ENCODE measurements at places on chromosomes 11 and 22.

DNA sequence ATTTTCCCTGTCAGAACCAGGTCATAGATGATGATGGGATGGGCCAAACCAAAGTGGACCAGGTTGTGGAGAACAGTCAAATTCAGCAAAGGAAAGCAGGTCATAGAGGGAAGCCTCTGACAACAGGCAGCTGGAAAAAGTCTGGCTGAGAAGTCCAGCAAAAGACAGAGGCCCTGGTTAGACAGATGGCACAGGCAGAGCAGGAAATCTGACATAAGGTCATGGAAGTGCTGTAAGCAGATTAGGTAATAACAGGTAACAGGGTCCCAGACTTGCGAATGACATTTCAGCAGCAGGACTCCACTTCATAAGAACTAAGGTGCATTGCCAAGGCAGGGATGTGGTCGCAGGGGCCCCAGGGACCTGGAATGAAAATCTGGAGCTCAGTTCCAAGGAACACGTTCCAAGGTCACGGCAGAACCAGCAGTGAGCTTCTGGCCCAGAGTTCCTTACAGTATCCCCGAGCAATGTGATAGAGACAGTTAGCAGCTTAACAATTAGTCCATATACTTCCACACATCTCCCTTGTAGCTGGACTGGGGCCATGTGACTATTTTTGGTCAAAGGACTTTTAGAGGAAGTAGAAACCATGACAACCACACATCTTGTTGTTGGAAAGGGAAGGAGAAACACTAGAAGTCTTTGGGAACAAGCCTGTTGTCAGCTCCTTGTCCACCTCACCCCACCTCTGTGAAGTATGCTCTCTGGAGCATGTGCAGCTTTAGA, 75.4 kb downstream of the ME3 start:
- DNase-seq: no peak

DNA sequence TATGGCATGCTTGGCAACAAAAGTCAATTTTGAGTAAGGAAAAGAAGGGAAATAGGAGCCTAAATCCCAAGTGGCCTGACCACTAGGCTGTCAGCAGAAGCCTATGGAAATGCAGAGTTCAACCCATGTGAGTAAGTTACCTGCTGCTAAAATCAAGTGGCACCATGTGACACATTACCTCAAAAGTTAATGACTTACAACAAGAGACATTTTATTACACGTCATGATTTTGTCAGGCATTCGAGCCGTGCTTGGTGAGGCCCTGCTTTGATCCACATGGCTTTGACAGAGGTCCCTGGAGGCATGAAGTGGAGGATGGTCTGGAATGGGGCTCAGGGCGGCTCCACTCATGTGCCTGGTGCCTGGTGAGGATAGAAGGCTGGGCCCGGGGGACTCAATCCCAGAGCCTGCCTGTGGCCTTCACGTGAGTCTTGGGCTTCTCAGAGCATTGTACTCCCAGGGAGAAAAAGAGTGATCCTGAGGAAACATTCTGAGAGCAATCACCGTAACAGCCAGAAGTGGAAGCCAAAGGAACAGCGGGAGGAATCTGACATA, 339.1 kb upstream of the B3GAT1 start:
- no peak for DNase-seq

DNA sequence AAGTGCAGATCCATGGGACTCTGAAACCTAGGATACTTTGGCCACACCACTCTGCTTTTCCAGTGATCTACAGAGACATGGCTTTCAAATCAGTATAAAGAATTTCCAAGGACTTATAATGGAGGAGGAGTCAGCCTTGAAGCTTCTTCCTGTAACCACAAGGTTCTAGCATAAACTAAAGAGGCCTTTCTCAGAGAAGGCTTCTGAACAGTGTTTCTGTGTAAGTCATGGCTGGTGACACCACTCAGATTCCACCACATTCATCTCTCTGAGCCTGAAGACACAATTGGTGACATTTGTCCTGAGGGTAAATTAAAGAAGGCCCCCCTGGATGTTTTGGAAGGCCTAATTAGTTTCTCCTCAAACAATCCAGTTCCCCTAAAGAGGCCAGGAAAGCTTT, 29.0 kb upstream of the ADORA2A start:
- no peak for DNase-seq

DNA sequence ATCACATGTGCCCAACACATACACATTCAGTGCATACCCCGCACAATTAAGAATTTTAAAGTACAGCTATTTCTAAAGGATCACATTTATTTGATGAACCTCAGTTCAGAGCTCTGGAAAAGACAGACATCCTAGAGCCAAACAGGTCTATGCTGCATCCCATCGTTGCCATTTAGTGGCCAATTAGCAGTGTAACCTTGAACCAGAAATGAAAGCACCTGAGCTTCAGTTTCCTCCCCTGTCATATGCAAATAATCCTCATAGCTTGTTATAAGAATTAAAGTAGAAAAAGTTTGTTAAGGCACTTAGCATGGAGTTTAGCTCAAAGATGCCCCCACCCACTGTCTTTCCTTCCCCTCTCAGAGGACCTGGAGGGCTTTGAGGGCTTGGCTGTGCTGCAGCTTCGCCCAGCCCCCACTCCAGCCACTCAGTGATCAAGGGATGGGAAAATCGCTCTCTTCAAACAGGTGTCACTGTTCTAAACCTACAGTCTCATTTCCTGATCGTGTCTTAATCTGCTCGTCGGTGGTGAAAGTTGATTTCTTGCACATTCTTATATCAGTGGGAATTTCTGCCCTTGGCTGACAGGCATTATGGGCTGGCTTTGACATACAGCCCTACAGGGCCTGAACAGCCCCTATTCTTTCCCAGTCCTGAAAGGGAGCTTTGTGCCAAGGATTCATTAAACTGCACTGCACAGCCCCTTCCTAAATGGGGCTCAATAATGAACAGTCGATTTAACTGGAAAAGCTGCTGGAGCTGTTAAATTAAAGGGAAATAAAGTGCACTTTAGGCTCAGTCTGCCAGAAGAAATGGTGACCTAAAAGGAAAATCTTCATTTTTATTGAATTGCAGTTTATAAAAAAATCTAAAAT, 23.3 kb upstream of the FAM181B start:
- no peak for DNase-seq

GRCh38 chr11:117907276-117908108, 21.7 kb downstream of the TMPRSS13 start:
- peak; percentile 88 for DNase-seq

- no peak for DNase-seq
Measured at GRCh38 chr11:12016246-12016645, 7.8 kb upstream of the DKK3 start.

GRCh38 chr11:88327462-88328143, 9.9 kb downstream of the CTSC start:
- DNase-seq: no peak

DNA sequence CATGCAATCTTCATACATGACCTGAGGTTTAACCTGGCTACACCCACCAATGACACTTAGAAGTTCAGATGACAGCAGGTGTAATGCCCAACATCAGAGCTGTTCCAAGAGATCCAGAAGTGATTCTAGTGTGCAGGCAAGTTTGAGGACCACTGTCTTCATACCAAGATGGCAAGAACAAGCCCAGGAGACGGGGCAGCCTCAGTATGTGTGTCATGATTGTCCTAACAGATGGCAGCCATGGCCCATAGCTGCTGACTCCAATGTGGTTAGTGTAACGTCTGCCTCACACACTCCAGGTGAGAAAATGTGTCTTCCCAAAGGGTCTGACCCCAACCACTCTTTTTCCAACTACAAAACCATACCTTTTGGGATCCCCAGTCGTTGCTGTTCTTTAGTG, 97.3 kb downstream of the ETS1 start:
- no peak for DNase-seq

DNA sequence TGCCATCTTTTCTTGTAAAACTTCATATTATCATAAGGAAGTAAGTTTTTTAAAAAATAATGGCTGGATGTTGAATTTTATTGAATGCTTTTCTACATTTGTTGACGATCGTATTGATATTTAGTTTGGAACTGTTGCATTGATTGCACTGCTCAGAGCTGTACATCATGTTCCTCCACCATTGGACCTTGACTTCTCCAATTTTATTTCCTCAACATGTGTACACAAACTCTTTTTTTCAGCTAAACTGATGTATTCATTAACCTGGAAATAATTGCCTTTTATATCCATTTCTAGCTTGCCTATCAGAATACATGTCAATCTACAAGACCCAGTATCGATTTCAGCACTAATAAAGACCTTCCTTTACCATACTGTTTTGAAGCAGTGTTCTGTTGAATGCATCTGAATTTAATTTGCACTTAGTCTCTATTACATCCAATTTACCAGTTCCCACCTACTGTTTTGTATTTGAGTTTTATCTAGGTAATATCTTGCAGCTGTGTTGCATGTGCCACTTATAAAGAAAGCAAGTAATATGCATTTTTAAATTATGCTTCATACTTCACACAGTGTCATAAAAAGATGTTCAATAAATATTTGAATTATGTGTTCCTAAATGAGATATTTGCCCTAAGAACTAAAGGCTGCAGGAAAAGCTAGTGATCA, 5.5 kb downstream of the CEP57 start:
- no peak for DNase-seq

GRCh38 chr11:82976786-82977185, 75.2 kb downstream of the DDIAS start:
- DNase-seq: no peak

DNA sequence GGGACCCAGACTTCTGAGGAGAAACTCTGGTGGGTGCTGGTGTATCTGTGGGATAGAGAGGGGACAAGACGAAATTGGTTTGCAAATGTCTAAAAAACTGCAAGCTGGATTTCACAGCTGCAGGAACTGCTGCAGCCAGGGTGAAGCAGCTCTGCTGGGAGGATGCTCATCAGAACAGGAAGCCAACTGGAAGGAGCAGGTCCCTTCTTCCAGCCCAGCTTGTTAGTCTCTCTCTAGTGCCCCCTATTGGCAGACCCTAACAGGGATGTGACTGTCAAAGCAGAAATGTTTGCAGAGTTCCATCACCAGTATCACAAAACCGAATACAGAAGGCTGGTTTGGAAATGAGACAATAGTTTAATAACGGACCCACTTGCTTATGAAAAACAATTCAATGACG, 74.8 kb upstream of the SLC22A12 start:
- no peak for DNase-seq

DNA sequence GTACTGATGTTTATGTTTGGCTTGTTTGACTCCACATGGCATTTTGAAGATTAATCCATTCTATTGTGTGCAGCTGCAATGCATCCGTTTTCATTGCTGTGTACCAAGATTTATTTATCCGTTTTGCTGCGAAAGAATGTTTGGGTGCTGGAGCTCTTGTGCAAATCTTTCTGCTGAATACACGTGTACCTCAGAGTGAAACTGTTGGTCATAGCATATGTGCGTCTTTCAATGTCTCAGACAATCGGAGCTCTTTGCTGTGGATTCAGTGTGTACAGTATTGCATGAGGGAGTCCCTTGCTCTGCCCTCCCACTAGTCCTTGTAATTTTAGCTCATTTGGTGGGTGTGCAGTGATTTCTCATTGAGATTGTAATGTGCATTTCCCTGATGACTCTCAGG, 545.4 kb downstream of the TBC1D22A start:
- no peak for DNase-seq

GRCh38 chr11:15933886-15934625, 422.3 kb downstream of the SOX6 start:
- no peak for DNase-seq

- no peak for DNase-seq
Measured at GRCh38 chr11:111726301-111726713, 39.9 kb downstream of the PPP2R1B start.

- DNase-seq: no peak
Measured at GRCh38 chr22:25120093-25120561, 79.5 kb upstream of the CRYBB3 start.

DNA sequence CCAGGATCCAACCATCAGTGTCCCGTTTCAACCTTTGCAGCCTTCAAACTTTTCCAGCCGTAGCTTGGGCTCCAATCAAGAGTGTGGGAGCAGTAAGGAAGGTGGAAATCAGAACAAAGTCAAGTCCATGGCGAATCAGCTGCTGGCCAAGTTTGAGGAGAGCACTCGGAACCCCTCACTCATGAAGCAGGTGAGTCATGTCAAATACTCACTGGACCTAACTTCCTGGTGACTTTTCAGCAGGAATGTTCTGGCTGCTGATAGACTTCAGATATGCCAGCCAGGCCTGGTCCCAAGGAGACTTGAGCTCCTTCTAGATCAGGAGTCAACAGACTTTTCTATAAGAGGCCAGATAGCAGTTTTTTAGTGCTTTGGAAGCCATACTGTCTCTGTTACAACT, 129.0 kb downstream of the MICAL2 start:
- no peak for DNase-seq

GRCh38 chr11:13644997-13645687, 23.3 kb upstream of the FAR1 start:
- DNase-seq: no peak

DNA sequence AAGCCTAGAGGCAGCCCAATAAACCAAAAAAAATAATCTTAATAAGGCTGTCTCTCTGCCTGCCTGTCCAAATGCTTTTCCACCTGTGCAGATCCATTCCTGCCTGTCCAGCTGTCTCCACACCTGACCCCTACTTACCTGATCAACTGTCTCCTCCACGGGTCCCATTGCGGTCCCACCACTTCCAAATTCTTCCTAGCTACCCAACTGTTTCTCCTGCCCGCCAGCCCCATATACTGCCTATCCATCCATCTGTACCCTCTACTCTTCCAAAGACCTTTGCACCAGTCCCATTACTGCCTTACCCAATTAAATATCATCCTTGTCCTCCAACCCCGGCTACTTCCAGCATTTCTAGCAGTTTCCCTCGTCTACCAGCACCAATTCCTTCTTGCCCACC, 39.4 kb upstream of the ANGPTL5 start:
- DNase-seq: no peak

Data from kidney epithelial cell (primary cell).